Glutamatergic neuron (in vitro differentiated cells): ENCODE measurements at places on chromosomes 11 and 22. TPM values are rescaled to one million over a fixed set of nuclear protein-coding genes. Genes with fewer than 3 reads are reported as not detected.

The KRTAP5-10 gene
- total RNA-seq: not detected

The DDX10 gene
- total RNA-seq: 18.8 TPM

The CABP4 gene
- not detected for total RNA-seq

The SCGB2A2 gene
- not detected for total RNA-seq

The SVIP gene
- 255 TPM for total RNA-seq

The HBG1 gene
- not detected for total RNA-seq

The OR8G1 gene
- not detected for total RNA-seq

The TMPRSS4 gene
- not detected for total RNA-seq

The LRRN4CL gene
- total RNA-seq: 1.8 TPM

The CARNS1 gene
- total RNA-seq: 0.07 TPM

The RAB39A gene
- 21.9 TPM for total RNA-seq

The OR51B4 gene
- total RNA-seq: not detected

The MMP12 gene
- not detected for total RNA-seq

The LRRC10B gene
- total RNA-seq: 8.2 TPM

The ALG8 gene
- 30.3 TPM for total RNA-seq

The OR5B21 gene
- total RNA-seq: not detected

The USP2 gene
- total RNA-seq: 2.6 TPM

The IPO7 gene
- total RNA-seq: 72.9 TPM

The C11orf16 gene
- total RNA-seq: not detected

The DDIAS gene
- 2.0 TPM for total RNA-seq

The KCNQ1OT1 gene
- total RNA-seq: 14.3 TPM

The FGF19 gene
- 5.1 TPM for total RNA-seq

The OR2D3 gene
- not detected for total RNA-seq

The APOA4 gene
- not detected for total RNA-seq

The PATE4 gene
- total RNA-seq: not detected

The TLCD5 gene
- 15.8 TPM for total RNA-seq

The CHEK2 gene
- 7.4 TPM for total RNA-seq

The OR52I1 gene
- 0.27 TPM for total RNA-seq

The SELENOO gene
- total RNA-seq: 23.9 TPM

The SCGB1C1 gene
- total RNA-seq: not detected

The ABCC8 gene
- total RNA-seq: 5.7 TPM

The ARL2 gene
- 68.4 TPM for total RNA-seq
